Esophagus squamous epithelium (tissue), 5 donors: ENCODE measurements at places on chromosomes 16 and 17. TPM values are rescaled to one million over a fixed set of nuclear protein-coding genes. Genes with fewer than 3 reads are reported as not detected.

The SPATA22 gene
- total RNA-seq: not detected

The NGFR gene
- 1.6 TPM for total RNA-seq

GRCh38 chr16:23156946-23157460, 7.8 kb upstream of the USP31 start:
- no peak for DNase-seq

DNA sequence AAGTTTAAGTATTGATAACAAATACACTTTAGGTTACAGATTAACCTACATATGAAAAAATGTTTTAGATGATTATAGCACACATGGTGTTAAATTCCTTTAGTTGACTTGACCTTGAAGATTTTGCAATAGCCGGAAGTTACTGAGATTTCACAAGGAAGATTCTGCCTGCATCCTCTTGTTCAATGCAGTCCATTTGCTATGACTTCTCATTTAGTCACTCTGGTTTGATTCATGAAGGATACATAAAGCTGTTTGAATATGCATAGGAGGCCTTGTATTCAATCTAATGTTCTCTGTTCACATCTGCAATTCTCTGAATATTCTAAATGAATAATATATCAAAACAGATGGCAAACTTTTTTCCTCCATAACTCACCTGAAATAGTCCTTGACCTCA, 870.2 kb upstream of the GOT2 start:
- no peak for DNase-seq

DNA sequence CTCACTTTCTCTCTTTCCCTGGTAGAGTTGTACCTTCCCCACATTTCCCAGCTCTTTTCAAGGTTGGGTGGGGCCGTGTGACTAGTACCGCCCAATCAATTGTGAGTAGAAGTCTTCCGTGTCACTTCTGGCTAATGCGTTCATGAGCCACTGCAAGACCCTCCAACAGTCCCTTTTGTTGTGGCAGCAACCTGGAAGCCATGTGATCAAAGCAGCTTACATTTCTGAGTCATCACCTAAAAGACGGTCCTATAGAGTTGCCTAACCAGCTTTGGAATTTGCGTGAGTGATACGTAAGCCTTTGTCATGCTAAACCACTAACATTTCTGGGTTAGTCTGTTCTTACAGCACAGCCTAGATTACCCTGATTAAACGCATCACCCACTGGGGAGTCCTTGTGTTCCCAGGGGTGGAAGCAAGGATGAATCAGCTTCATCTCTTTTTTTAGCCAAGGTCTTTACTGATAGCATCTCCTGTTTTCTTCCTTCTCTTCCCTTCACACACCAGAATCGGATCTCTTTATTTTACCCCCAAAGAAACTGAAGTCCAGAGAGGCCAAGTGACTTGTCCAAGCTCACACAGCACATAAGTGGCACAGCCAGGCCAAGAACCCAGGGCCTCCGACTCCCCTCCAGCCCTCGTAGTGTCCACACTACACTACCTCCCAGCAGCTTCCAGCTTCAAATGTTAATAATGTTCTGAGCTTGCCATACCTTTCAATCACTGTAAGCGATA, 366.3 kb upstream of the XYLT1 start:
- no peak for DNase-seq

DNA sequence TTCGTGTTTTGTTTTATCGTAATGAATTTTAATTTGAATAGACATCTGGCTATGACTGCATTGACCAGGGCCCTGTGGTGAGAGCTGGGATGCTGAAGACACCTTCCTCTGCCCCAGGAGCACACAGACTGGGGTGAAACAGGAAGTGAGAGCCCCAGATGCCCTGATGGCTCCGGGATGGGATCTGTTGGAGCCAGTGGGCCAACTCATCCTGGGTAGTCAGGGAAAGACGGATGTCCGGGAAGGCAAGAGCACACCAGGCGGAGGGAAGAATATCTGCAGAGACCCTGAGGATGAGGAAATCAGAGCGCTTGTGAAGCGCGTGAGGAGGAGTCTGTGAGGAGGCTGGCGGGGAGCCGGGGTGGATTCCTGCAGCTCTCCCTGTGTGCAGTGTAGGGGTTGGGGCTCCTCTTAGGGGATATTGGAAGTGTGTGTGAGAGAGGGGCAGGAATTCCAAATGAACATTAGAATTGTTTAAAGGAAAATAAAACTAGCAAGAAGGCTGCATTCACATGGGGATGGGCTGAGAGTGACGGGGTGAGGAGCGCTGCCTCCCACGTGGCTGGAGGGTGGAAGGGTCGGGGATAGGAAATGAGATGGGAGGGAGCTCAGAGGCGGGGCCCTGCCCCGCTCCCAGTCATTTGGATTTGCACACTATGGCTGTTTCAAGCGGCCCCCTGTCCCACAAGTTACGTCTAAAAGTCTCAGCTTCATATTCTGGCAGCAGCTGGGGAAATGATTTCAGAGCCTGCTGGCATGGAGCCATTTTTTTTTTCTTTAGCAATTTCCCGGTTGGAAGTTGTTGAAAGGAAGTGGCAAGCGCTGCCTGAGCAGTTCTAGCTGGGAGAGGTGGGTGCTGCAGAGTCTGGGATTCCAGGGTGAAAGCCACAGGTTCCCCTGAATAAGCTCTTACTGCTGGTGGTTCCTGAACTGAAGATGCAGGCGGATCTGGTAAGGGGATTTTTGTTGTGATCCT, 71.2 kb upstream of the LGALS9 start:
- DNase-seq: no peak

The NLRC3 gene
- 1.7 TPM for total RNA-seq
